Gastroesophageal sphincter (tissue), 4 donors: ENCODE measurements at places on chromosomes 16 and 17. TPM values are rescaled to one million over a fixed set of nuclear protein-coding genes. Genes with fewer than 3 reads are reported as not detected.

The TAF1C gene
- total RNA-seq, result 51.4 TPM

The KRTAP4-3 gene
- not detected for total RNA-seq

The MARVELD3 gene
- 1.4 TPM for total RNA-seq

The CUEDC1 gene
- 35.7 TPM for total RNA-seq

The EVPLL gene
- not detected for total RNA-seq

The TNP2 gene
- not detected for total RNA-seq

The CFAP52 gene
- total RNA-seq, result not detected
